ENCODE measurements at places on chromosomes 5 and 9. TPM values are rescaled to one million over a fixed set of nuclear protein-coding genes. Genes with fewer than 3 reads are reported as not detected.

GRCh38 chr5:124043456-124043855 is 531.5 kb downstream of the CSNK1G3 start:
- peaks cover 8% of the 10 kb centered on the region for H3K4me1 ChIP-seq
- H3K4me3 ChIP-seq: no peak overlapping the region
- no peaks in the 10 kb centered on the region for H3K27me3 ChIP-seq
- DNase-seq: no peak
- H3K36me3 ChIP-seq: no peaks in the 10 kb centered on the region

GRCh38 chr5:159319363-159319762 is 10.9 kb downstream of the IL12B start:
- H3K36me3 ChIP-seq: no peaks in the 10 kb centered on the region
- no peak for DNase-seq
- no peak overlapping the region for H3K4me3 ChIP-seq
- no peaks in the 10 kb centered on the region for H3K4me1 ChIP-seq

- H3K27me3 ChIP-seq: no peaks in the 10 kb centered on the region
- no peak overlapping the region for H3K27ac ChIP-seq
- no peak overlapping the region for H3K4me3 ChIP-seq
These were observed 34.3 kb downstream of the NACC2 start for GRCh38 chr9:136060671-136061371.

DNA sequence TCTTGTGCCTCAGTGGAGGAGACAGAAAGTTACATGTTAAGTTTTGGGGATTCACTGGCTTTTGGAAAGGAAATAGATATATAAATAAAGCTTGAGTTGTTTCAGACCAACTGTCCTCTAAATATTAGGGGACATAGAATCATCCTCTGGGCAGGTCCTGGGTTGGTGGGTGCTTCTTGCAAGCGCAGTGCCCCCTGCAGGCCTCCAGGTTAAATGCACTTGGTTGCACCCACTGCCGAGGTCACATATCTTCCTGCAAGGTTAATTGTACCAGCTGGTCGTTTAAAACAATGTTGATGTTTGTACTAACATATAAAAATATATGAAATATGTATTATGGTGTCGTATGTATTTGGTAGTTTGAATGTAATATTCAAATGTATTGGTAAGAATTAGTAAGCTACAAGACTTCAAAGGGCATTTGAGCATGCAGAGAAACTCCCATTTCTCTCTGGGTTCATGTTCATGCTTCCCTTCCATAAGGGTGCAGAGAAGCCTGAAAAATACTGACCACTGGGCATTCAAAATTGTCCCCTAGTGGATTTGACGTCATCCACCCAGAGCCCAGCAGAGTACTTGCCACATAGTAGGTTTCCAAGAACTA is 87.0 kb downstream of the ZNF618 start:
- H3K36me3 ChIP-seq: no peaks in the 10 kb centered on the region
- no peaks in the 10 kb centered on the region for H3K4me1 ChIP-seq
- peak; percentile 54 for DNase-seq
- no peak overlapping the region for H3K4me3 ChIP-seq
- H3K27ac ChIP-seq: no peak overlapping the region
- no peaks in the 10 kb centered on the region for H3K27me3 ChIP-seq

CCDC180 gene
- total RNA-seq: 0.88 TPM

DNA sequence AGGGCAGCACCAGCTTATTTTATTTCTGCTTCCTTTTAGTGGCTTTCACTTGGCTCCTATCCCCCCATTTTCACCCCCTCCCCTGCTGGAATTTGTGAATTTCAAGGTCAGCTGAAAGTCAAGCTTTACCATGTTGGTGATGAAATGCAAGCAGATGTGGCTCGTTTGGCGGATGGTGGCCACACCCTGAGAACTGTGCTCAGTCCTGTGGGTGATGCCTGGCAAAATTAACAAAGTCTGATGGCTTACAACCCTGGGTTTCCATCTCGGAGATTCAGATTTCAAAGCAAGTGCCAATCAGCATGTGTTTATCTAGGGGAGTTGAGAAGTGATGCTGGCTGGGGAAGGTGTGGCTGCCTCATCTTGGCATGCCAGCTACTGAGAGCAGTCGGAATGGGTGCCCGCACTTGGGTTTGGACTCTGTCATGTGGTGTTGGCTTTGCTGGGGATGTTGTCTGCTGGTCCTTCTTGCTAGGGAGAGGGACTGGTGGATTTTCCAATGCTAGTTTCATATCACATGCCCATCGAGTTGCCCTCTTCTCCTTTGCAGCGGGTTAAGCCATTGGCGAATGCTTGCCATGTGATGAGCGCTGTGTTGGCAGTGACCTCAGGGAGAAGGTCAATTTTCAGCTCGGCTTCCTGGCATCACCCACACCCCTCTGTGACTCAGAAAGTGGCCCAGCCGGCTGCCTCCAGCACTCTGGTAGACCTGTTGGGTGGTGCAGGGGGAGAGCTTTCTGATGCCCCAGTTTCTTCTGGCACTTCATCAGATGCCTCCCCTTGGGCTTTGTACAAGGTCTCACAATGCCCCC is 77.0 kb upstream of the PITX1 start:
- peak; percentile 61 for DNase-seq
- H3K27ac ChIP-seq: peak overlapping the region; percentile 73
- H3K4me1 ChIP-seq: peaks cover 12% of the 10 kb centered on the region
- no peaks in the 10 kb centered on the region for H3K36me3 ChIP-seq
